ENCODE measurements at places on chromosomes 6 and 20. TPM values are rescaled to one million over a fixed set of nuclear protein-coding genes. Genes with fewer than 3 reads are reported as not detected.

- peak; percentile 84 for DNase-seq
- H3K27me3 ChIP-seq, result no peaks in the 10 kb centered on the region
- H3K27ac ChIP-seq, result peak overlapping the region; percentile 95
- H3K4me3 ChIP-seq, result peak overlapping the region; percentile 62
Measured at GRCh38 chr6:25056130-25056529, 120.4 kb upstream of the RIPOR2 start.

APCDD1L gene
- total RNA-seq, result not detected

TSBP1 gene
- total RNA-seq, result not detected

BPIFB4 gene
- not detected for total RNA-seq

NHSL1 gene
- 1.0 TPM for total RNA-seq

IPCEF1 gene
- total RNA-seq, result 20.3 TPM

DNA sequence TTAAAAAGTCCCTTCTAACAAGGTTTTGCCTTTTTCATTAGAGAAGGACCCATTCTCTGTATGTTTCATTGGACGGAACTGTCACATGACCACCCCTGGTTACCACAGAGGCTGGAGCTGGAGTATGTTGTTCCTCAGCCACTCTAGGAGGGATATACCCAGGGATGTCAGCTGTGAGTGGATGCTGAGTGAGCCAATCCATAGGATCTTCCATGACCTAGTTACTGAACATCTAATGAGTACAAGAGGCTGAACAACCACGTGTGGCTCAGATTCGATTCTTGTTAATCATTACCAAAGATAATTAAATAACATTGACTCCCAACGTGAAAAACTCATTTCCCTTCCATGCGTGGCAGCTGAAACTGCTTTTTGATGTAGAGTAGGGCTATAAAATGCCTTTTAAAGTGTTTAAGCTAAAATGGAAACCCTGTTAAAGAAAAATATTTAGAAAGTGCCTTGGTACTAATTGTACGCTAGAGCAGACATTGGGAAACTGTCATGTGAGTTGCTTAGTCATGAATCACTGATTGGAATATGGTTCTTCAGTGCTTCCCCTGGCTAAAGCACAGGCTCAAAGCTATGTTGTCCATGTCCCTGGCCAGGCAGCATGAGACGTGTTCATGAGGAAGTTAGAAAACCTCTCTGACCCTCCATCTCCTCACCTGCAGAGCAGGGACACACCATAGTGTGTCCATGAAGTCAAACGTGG is 256.1 kb downstream of the ZNF217 start:
- H3K27ac ChIP-seq, result no peak overlapping the region
- H3K27me3 ChIP-seq, result no peaks in the 10 kb centered on the region

DNA sequence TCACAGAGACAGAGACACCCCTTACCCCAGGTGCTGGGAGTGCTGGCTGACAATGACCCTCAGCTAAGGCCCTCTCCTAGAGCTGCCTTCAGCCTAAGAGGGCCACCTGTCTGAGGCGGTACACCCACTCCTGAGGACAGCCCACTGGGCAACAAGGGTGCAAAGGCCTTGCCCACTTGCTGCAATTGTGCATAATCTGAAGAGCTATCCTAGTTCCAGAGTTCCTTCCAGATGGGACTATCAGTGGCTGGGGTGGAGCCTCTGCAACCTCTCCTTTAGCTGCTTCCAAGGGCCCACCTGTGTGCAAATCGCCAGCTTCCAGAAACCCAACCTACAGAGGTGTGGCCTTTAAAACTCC is 87.5 kb downstream of the PREX1 start:
- no peaks in the 10 kb centered on the region for H3K27me3 ChIP-seq
- H3K27ac ChIP-seq, result peak overlapping the region; percentile 79
- peaks cover 80% of the 10 kb centered on the region for H3K36me3 ChIP-seq
- no peak overlapping the region for H3K4me3 ChIP-seq
- no peak for DNase-seq
- peaks cover 63% of the 10 kb centered on the region for H3K4me1 ChIP-seq

GRCh38 chr6:134925800-134926199 is 24.1 kb downstream of the ALDH8A1 start:
- H3K27me3 ChIP-seq, result no peaks in the 10 kb centered on the region
- peaks cover 1% of the 10 kb centered on the region for H3K4me1 ChIP-seq
- H3K4me3 ChIP-seq, result no peak overlapping the region
- H3K36me3 ChIP-seq, result no peaks in the 10 kb centered on the region

GRCh38 chr6:138692978-138693909 is 80.3 kb upstream of the CCDC28A start:
- DNase-seq, result peak; percentile 41
- H3K4me1 ChIP-seq, result peaks cover 10% of the 10 kb centered on the region
- H3K27ac ChIP-seq, result no peak overlapping the region
- no peaks in the 10 kb centered on the region for H3K36me3 ChIP-seq
- H3K4me3 ChIP-seq, result peak overlapping the region; percentile 80
- H3K27me3 ChIP-seq, result peaks cover 54% of the 10 kb centered on the region

EYS gene
- total RNA-seq, result not detected

DNA sequence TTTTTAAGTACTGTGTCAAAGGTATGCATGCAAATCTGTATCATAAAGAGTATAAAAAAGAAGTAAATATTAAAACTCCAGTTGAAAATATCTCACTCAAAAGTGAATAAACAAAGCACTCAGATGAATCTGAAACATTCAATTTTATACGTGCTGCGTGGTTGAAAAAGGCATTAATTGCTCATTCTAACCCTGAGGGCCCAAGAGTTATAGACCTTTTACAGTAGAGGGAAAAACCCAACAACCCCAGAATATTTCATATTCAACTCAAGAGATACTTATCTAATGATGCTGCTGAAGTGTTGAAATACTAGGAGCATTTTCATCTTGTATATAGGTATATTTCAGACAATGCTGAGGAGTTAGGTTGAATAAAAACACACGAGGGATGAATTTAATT is 862.8 kb upstream of the CITED2 start:
- no peak overlapping the region for H3K4me3 ChIP-seq
- no peaks in the 10 kb centered on the region for H3K36me3 ChIP-seq
- no peak for DNase-seq
- no peaks in the 10 kb centered on the region for H3K27me3 ChIP-seq
- no peaks in the 10 kb centered on the region for H3K4me1 ChIP-seq
- H3K27ac ChIP-seq, result no peak overlapping the region

DNA sequence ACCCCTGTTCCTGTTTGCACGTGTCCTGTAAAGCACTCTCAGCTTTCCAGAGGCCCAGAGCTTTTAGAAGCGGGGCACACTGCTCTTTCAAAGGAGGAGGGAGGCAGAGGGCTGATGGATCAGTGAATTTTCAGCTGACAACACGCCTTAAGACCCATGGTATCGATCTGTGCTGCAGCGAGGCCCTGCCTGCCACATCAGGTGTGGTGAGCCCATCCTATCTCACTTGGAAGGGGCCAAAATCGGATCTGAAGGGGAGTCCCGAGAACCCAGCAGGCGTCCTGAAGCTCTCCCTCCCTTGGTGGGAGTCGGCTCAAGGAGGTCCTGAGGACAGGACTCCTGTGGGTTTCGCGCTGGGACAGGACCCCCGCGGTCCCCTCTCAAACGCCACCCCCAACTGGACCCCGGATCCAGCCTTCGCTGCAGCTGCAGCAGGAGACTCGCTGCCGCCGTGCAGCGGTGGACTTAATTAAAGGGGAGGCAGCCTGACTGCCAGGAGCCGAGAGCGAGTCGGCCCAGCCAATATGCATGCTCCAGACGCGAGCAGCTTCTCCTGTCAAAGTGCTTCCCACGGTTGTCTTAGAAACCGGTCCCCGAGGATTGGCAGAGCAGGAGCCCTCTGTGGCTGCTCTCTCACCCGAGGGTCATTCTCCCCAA is 580.0 kb upstream of the ZNF337 start:
- peaks cover 31% of the 10 kb centered on the region for H3K36me3 ChIP-seq
- peaks cover 9% of the 10 kb centered on the region for H3K4me1 ChIP-seq
- H3K27me3 ChIP-seq, result no peaks in the 10 kb centered on the region
- H3K27ac ChIP-seq, result no peak overlapping the region
- DNase-seq, result no peak
- no peak overlapping the region for H3K4me3 ChIP-seq

ADAM33 gene
- not detected for total RNA-seq

RRP36 gene
- 60.4 TPM for total RNA-seq

GRCh38 chr6:51303338-51303737 is 484.7 kb downstream of the TFAP2B start:
- no peak overlapping the region for H3K4me3 ChIP-seq
- no peaks in the 10 kb centered on the region for H3K36me3 ChIP-seq
- no peaks in the 10 kb centered on the region for H3K4me1 ChIP-seq
- DNase-seq, result no peak

- no peak overlapping the region for H3K4me3 ChIP-seq
- peaks cover 29% of the 10 kb centered on the region for H3K36me3 ChIP-seq
- no peaks in the 10 kb centered on the region for H3K27me3 ChIP-seq
- H3K4me1 ChIP-seq, result peaks cover 12% of the 10 kb centered on the region
Measured at GRCh38 chr6:157194643-157195042, 128.7 kb downstream of the TMEM242 start.

- H3K4me3 ChIP-seq, result no peak overlapping the region
- no peaks in the 10 kb centered on the region for H3K27me3 ChIP-seq
- no peak for DNase-seq
- H3K36me3 ChIP-seq, result no peaks in the 10 kb centered on the region
- no peak overlapping the region for H3K27ac ChIP-seq
- H3K4me1 ChIP-seq, result no peaks in the 10 kb centered on the region
Measured at GRCh38 chr6:170208182-170208601, 82.7 kb downstream of the DLL1 start.

TMEM242 gene
- 10.8 TPM for total RNA-seq

PKIB gene
- total RNA-seq, result 0.86 TPM

- H3K4me1 ChIP-seq, result no peaks in the 10 kb centered on the region
- no peak for DNase-seq
- H3K27me3 ChIP-seq, result no peaks in the 10 kb centered on the region
- H3K36me3 ChIP-seq, result no peaks in the 10 kb centered on the region
- H3K27ac ChIP-seq, result no peak overlapping the region
- H3K4me3 ChIP-seq, result no peak overlapping the region
Measured at GRCh38 chr20:58168843-58169242, 59.6 kb downstream of the ANKRD60 start.

DNA sequence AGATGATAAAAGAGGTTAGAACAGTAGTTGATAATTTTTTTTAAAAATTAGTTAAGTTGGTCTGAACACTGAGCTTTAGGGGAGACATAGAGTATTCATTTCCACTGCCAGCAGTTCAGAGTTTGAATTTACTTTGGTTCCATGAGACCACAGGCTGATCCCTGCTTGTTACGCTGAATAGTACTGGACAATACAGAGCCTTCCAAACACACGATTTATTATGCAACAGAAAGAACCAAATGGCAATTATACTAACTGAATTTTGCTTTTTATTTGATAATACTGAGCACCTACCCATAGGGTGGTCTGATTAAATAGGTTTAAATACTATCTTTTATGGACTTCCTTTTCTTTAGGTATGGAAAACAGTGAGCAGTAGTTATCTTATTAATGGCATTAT is 111.4 kb downstream of the POPDC3 start:
- peaks cover 34% of the 10 kb centered on the region for H3K27me3 ChIP-seq
- no peaks in the 10 kb centered on the region for H3K4me1 ChIP-seq
- DNase-seq, result no peak
- H3K27ac ChIP-seq, result no peak overlapping the region

GRCh38 chr20:62769346-62770071 is 26.8 kb upstream of the MRGBP start:
- H3K4me1 ChIP-seq, result peaks cover 11% of the 10 kb centered on the region
- H3K36me3 ChIP-seq, result no peaks in the 10 kb centered on the region
- H3K4me3 ChIP-seq, result no peak overlapping the region

FRS3 gene
- total RNA-seq, result 4.2 TPM

- no peaks in the 10 kb centered on the region for H3K4me1 ChIP-seq
- H3K27ac ChIP-seq, result no peak overlapping the region
- no peaks in the 10 kb centered on the region for H3K36me3 ChIP-seq
- peaks cover 6% of the 10 kb centered on the region for H3K27me3 ChIP-seq
Measured at GRCh38 chr20:60046436-60046835, 88.2 kb downstream of the CDH26 start.

- DNase-seq, result no peak
- H3K36me3 ChIP-seq, result no peaks in the 10 kb centered on the region
- no peaks in the 10 kb centered on the region for H3K27me3 ChIP-seq
- no peak overlapping the region for H3K4me3 ChIP-seq
- no peak overlapping the region for H3K27ac ChIP-seq
Measured at GRCh38 chr20:40443753-40444152, 245.3 kb downstream of the MAFB start.

DNA sequence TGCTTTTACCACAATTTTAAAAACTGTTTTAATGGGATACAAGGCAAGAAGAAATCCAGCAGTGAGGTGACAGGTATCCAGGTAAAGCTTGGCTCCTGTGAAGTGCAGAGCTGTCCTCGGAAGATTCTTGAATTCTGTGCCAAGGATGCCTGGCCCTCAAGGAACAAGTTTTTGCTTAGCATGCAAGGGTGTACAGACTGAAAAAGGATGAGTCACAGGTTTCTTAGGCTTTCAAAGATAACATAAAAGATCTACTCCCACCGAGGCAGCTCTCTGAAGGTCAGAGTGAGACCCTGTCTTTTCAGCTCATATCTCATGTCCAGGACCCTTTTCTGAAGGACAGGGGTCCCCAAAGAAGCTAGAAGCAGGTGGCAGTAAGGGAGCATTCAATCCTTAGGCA is 83.3 kb downstream of the CHD6 start:
- DNase-seq, result no peak
- H3K4me1 ChIP-seq, result no peaks in the 10 kb centered on the region
- no peaks in the 10 kb centered on the region for H3K27me3 ChIP-seq
- H3K27ac ChIP-seq, result no peak overlapping the region
- H3K36me3 ChIP-seq, result peaks cover 5% of the 10 kb centered on the region

JARID2 gene
- 28.4 TPM for total RNA-seq

DNA sequence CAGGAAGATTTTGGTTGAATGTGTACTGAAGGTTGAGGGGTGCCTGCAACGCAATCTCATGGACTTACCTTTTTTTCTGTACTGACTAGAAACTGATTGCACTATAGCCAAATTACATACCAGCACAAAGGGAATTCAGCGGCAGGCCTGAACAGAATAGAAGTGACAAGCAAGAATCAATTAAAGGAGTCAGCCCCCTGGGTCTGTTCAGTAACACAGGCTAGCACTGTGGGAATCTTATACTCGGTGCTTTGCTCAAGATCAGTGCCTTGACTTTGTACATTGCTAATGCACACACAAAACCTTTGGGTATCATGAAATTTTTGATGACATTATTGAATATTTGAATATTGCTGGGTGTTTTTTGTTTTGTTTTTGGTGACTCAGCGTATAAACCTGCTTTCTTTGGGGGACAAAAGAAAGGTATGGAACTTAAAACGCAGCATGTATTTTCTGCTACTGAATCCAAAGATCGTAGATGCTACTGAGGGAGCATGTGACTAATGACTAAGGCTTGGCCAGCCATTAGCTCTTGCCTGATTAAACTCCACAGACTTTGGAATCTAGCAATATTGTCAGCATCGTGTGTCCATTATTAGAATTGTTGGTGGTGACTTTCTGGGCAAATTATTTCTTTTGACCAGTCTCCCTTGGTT is 236.6 kb downstream of the ARID1B start:
- no peaks in the 10 kb centered on the region for H3K36me3 ChIP-seq
- DNase-seq, result no peak
- no peak overlapping the region for H3K27ac ChIP-seq
- no peaks in the 10 kb centered on the region for H3K27me3 ChIP-seq
- no peak overlapping the region for H3K4me3 ChIP-seq

MATN4 gene
- total RNA-seq, result 0.83 TPM

BTN1A1 gene
- total RNA-seq, result not detected

Data from activated CD4-positive, alpha-beta memory T cell treated with anti-CD3 and anti-CD28 coated beads, Interleukin-2, amount 10 ng/mL, durations not matched to agents 7 days and 5 days (primary cell).